GM12891 (cell line): ENCODE measurements at places on chromosomes 4 and X.

DNA sequence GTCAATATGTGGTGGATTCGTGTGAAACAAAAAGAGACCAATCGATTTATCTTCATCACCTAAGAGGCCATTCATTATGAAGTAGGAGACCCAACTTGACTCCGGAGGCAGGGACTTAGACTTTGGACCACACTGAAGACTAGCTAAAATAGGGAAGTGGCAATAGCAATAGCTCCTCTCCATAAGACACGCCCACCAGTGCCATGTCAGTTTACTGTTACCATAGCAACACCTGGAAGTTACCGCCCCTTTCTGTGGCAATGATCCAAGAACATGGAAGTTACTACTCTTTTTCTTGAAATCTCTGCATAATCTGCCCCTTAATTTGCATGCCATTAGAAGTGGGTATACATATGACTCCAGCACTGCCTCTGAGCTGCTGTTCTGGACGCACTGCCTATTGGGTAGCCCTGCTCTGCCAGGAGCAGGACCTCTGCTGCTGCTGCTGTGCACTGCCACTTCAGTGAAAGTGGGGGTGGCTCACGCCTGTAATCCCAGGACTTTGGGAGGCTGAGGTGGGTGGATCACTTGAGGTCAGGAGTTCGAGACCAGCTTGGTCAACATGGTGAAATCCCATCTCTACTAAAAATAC, 163.2 kb downstream of the PRKX start:
- DNase-seq = no peak

DNA sequence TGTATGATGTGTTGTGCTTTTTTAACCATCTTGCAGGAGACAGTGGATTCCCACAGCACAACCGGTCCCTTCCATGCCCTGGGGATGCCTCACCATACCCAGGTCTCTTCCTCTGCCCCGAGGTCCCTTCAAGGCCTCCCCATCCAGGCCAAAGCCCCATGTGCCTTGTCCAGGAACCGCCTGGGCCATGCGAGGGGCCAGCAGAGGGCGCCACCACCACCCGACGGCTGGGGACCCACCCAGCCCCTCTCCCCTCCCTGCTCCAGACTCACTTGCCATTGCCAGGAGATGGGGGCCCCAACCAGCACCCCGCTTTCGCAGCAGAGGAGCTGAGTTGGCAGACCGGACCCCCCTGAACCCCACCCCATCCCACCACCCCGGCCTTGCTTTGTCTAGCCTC, 485.5 kb downstream of the TRAM1L1 start:
- DNase-seq = peak; percentile 16

GRCh38 chr4:71367546-71367945, 28.7 kb downstream of the SLC4A4 start:
- no peak for DNase-seq

GRCh38 chr4:33029976-33030375, 2309.8 kb downstream of the PCDH7 start:
- no peak for DNase-seq

DNA sequence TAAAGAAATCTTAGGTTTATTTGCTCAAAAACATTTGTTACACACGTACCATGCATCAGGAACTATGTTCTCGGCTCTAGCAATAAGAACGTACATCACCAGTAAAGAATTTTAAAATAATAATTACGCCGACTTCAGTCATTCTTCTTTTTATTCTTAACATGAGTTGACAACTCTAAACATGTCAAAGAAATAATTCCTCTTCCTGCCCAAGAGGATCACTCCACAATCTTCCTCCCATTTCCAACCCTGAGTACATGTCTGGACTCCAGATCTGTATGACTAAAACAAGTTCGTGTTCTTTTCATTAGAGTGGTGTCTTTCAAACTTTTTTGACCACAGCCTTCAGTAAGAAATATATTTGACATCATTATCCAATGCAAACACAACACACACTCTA, 201.6 kb upstream of the GRIA3 start:
- no peak for DNase-seq

- no peak for DNase-seq
Observed at GRCh38 chrX:108601276-108601675, 135.1 kb downstream of the IRS4 start.

GRCh38 chr4:177596035-177596434, 153.8 kb upstream of the AGA start:
- no peak for DNase-seq

DNA sequence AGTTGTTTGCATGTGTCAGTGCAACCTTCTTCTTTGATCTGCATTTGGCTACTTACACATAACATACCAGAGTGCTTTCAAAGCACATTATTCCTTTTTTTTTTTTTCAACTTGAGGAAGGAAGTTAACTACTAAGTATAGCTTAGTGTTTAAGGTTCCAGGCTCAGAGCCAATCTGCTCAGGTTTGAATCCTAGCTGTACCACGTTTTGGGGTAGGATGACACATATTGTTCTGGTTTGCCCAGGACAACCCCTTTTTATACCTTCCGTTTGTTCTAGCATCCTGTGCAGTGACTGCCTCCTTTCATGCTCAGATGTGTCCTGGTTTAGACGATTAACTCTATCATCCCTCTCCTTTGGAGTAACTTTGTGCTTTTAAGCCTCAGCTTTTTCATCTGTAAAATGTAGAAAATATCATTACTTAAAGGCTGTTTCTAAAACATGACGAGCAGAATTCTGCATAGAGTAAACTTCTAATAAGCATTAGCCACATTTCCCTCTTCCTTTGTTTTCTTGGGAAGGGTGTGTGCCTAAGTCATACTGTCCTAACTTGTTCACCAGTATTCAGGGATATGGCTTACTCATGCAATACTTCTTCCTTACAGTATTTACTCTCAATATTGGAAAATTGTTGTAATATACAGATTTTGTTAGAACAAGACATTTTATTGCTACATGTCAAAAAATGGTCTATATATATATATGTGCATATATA, 281.3 kb downstream of the C4orf33 start:
- DNase-seq = no peak

- DNase-seq = no peak
Observed at GRCh38 chr4:83128240-83128929, 13.9 kb upstream of the PLAC8 start.

DNA sequence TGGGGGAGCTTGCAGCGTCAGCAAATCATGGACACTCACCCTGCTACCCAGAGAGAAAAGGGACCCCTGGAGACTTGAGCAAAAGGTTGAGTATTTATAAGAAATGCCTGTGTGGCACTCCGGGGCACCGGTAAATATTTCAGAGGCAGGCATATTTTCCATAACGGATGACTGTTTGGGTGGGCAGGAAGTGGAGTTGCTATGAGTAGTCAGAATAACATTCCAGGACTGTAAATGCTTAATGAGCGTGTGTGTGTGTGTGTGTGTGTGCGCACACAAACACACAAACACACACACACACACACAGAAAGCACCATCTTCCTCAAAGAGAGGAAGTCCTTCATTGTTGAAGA, 74.6 kb downstream of the MXRA5 start:
- DNase-seq = no peak

DNA sequence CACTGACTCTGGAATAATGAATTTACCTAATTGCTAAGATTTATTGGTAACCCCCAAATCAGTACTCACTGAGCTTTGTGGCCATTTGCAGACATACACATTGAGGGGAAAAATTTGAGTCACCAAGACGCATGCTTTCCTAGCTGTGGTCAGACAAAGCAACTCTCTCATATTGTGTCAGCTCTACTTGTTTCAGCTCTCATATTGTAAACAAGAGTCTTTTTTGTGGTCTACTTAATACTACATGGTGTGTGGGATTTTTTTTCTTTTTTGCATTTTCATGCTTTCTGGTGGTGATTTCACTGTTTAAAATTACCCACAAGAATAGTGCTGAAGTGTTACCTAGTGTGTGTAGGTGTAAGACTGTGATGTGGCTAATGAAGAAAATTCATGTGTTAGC, 428.2 kb upstream of the GALNT7 start:
- no peak for DNase-seq

DNA sequence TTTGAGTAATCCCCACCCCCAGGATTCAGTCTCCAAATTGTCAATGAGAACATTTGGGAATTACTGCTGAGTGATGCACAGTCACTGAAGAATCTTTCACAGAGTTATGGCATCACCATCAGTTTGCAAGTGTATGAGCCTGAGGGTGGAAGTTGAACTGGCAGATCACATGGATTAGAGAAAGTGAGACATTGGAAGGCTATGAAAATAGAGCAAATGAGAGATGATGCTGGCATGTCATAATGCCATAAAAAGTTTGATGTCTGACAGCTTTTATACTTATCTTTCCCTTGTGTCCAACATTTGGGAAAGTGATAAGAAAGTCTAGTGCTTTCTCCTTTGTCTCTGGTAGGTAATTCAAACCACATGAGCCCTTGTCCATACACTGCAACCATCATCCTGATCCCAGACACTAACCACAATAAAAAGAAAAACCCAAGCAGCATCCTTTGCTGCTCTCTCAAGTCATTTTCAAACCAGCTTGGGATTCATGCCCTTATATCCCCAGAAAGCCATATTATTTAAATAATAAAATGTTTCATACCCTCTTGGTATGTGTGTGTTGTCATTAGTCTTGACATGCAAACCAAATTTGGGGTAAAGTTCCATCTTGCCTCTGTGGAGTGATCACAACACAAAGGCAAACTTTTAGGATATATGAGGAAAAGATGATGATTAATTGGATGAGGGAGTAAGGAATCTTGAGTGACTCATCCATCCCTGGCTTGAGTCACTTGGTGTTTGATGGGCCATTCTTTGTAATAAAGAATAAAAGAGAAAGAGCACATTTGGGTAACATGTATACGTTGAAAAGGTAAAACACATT, 438.9 kb downstream of the GRXCR1 start:
- no peak for DNase-seq

GRCh38 chr4:10129196-10130177, 12.9 kb upstream of the WDR1 start:
- DNase-seq = no peak

- no peak for DNase-seq
Observed at GRCh38 chr4:88447371-88448095, 9.4 kb upstream of the HERC5 start.

DNA sequence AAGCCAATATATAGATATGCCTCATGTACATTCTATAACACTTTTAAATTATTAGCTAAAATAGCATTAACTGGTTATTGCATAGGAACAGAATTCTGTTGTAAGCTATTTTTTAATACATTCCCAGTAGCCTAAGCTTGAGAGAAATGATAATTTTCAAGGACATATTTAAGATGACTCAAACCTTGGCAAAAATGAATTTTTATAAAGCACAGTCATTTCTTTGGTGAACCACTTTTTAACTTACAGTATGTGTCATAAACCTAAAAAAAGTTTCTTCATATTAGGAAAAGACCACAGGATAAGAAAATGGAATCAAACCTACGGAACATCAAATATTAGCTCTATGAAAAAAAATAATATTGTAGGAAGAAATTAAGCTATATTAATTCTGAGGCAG, 986.3 kb downstream of the STIM2 start:
- DNase-seq = no peak
